ENCODE measurements at places on chromosomes 3 and 15.

- no peak for DNase-seq
These were observed 264.2 kb upstream of the LRRC3B start for GRCh38 chr3:26358405-26358804.

- no peak for DNase-seq
These were observed 155.4 kb upstream of the TPM1 start for GRCh38 chr15:62887113-62887570.

GRCh38 chr3:188077160-188077799 lies 76.7 kb upstream of the LPP start:
- no peak for DNase-seq

DNA sequence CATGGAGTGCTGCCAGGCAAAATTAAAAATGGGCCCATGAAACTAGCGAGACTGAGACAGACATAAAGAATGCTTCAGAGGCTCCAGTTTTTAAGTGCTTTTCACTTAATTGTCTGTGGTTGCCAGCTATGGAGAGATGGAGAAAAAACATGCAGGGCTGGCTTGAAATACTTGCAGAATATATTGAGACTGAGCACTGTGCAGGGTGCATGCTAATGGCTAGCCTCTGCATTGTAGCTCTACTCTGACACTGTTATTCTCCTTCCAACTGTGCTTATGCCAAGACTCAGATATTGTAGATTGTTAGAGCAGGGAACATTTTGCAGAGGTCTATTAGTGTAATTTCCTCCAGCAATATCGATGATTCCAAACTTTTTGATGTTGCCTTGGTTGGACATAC lies 735.0 kb downstream of the PDCD6IP start:
- DNase-seq, result no peak

GRCh38 chr3:14224895-14225294 lies 46.3 kb downstream of the LSM3 start:
- no peak for DNase-seq

GRCh38 chr15:73573572-73573971 lies 59.6 kb downstream of the NPTN start:
- no peak for DNase-seq

DNA sequence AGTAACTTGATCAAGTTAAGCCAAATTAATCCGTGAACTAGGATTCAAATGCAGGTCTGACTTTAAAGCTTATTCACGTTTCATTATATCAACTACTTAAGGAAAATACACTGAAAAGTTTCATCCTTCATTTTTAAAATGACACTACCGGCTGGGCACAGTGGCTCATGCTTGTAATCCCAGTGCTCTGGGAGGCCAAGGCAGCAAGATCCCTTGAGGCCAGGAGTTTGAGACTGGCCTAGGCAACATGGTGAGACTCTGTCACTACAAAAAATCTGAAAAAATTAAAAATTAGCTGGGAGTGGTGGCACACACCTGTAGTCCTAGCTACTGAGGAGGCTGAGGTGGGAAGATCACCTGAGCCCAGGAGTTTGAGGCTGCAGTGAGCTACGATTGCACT lies 3.7 kb downstream of the RUBCN start:
- no peak for DNase-seq

- DNase-seq, result no peak
These were observed 15.3 kb upstream of the TMEM115 start for GRCh38 chr3:50374363-50375257.

DNA sequence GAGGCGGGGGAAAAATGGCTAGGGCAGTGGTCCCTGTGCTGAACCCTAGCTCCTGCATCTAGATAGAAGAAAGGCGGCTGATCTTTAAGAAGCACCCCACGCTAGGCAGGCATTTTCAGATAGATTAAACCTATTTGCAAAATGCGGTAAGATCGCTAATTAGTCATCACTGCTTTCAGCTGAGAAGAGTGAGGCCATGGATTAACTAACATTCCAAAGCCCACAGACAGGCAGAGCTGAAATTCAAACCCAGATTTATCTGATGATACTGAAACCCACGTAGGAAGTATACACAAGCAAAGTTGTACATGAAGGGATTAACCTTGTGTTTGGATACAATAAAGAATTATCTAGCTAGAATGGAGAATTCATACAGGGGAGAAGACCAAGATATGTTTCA lies 4.8 kb downstream of the ADPGK start:
- no peak for DNase-seq

DNA sequence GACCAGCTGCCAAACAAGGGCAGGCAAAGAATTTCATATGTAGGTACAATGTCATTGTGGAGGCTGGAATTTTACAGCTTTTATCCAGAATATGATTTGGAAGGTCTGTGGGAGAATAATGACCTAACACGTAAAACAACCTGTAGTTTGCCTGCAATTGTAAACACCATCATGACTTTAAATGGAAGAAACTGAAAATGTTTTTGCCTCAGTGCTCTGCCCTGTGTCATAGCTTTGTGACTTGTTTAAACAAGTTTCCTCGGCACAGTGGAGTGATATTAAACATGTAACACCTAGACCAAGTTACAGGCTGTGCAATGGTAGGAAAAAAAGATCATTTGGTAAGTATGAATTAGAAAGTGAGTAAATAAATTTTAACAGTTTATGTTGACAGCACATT lies 171.6 kb upstream of the MBNL1 start:
- no peak for DNase-seq

- no peak for DNase-seq
These were observed 922 bp downstream of the ADPRH start for GRCh38 chr3:119580067-119580760.

DNA sequence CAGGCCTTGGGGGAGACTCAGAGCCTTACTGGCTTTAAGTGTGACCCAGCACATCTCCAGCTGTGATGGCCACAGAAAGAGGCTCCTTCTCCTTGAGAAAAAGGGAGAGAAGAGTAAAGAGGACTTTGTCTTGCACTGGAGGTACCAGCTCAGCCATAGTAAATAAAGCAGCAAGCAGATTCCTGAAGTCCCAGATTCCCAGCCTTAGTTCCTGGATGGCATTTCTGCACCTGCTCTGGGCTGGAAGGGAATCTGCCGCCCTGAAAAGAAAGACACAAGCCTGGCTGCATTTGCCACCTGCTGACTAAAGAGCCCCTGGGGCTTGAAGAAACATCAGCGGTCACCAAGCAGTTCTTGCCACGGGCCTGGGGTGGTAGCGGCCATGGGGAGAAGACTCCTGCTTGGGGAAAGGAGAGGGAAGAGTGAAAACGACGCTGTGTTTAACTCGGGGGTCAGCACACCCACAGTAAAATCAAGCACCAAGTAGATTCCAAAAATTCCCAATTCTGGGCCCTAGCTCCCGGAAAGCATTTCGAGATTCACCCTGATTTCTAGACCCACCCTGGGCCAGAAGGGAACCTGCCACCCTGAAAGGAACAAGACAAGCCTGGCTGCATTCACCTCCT lies 24.2 kb upstream of the TNK2 start:
- DNase-seq, result no peak

GRCh38 chr3:76869726-76870384 lies 170.0 kb upstream of the ROBO2 start:
- DNase-seq, result no peak

GRCh38 chr3:175885231-175885766 lies 1026.2 kb downstream of the NAALADL2 start:
- no peak for DNase-seq

DNA sequence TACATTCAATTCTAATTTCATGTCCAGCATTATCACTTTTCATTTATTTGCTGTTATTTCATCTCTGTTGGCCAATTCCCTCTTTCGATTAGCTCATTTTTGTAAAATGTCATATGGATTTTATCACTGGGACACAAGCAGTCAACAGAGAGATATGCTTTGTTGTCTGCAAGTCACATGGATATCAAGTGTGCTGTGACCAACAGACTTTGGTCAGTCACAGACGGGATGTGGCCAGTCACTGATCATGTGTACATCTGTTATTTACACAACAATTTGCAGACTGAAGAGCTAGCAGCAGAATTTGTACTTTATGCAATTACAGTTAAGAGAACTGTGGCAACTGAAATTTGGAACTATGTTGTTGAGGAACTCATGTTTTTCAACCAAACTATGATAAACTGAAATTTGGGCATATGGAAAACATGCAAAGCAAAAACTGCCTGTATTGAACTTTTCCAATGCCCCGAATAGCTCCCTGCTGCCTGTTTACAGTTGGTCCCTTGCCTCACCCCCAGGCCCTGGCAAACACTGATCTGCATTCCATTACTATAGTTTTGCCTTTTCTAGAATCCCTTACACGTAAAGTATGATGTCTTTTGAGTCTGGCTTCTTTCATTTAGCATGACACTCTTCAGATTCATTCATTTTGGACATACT lies 104.4 kb downstream of the RPL22L1 start:
- DNase-seq, result no peak

DNA sequence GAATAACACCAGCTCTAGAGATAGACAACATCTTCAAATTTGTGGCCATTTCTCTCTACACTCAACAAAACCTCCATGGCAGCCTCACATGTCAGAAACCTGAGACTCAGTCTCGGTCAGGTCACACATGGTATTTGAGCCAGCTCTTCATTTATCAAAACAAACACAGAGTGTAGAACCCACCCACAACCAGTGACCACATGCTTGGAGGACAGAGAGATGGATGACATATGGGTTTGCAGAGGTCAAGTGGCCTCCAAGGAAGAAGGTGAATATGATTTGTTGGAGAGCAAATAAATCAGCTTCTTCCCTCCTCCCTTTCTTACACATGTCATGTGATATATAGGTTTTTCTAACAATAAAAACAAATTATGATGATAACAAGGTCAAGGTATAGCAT lies 278.1 kb upstream of the LRTM1 start:
- no peak for DNase-seq

- DNase-seq, result no peak
These were observed 65.5 kb upstream of the NR2F2 start for GRCh38 chr15:96264801-96265515.

DNA sequence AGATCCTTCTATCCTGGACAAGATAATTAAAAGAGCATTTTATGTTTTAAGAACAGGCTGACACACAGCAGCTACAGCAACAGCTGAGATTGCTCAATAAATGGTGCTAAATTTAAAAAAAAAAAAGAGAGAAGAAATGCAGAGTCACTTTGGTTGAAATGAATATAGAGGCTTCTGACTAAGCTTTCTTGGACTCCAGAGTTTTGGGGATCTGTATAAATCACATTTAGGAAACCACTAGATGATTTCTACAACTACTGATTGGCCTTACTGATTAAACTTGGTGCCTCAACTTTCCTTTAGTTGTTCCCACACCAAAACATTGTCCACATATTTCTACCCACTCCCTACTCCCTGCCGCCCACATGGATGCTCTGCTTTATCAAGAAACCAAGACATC lies 132.9 kb upstream of the ZBTB20 start:
- no peak for DNase-seq

GRCh38 chr3:11661827-11662226 lies 18.1 kb upstream of the VGLL4 start:
- no peak for DNase-seq

GRCh38 chr3:140883428-140884040 lies 58.1 kb upstream of the SLC25A36 start:
- DNase-seq, result no peak

DNA sequence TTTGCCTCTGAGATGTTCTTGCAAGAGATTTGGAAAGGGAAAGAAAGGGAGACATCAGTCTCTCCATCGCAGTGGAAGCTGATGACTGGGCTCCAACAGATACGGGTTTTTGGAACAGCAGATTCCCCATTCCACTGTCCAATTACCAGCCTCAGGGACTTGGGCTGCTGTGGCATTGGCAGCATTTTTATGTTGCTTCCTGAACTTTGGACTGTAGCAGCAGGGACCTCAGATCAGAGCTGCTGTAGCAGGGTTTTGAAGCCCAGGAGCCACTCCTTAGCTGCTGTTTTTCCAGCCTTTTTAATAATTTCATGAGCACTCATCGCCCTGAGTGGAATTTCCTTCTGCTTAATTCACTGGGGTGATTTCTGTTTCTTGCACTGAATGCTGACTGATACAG lies 135.7 kb upstream of the SLCO3A1 start:
- no peak for DNase-seq

DNA sequence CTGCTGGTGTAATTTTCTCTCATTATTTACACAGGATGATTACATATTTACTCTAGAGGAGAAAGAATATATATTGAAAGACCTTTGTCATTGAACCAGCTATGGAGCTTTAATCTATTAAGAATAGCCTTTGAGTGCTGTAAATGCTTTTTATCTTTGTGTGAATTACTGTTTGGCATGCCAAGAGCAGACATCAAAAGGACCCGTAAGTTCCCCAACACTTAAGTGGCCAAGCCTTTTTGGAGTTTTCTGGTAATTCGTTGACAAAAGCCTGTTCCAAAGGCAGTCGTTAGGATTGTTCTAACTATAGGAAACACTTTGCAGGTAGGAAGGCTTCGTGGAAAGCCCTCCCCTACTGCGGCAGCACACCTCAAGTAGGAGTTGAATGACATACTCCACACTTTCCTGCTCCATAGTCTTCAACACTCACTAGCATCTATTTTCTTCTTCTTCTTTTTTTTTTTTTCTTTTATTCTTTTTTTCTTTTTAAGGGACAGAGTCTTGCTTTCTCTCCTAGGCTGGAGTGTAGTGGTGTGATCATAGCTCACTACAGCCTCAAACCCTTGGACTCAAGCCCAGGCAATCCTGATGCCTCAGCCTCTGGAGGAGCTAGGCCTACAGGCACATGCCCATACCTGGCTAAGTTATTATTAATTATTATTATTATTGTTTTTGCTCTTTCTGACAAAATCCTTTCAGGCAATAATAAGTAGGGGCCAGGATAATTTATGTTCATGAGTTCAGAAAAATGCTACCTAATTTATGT lies 98.6 kb downstream of the SUCNR1 start:
- DNase-seq, result no peak

- DNase-seq, result no peak
These were observed 11.6 kb upstream of the SSUH2 start for GRCh38 chr3:8656240-8656639.
